ENCODE measurements at places on chromosomes 5 and 9.
A peak's percentile ranks its signal among the peaks of the same experiment; 100 is the strongest.

DNA sequence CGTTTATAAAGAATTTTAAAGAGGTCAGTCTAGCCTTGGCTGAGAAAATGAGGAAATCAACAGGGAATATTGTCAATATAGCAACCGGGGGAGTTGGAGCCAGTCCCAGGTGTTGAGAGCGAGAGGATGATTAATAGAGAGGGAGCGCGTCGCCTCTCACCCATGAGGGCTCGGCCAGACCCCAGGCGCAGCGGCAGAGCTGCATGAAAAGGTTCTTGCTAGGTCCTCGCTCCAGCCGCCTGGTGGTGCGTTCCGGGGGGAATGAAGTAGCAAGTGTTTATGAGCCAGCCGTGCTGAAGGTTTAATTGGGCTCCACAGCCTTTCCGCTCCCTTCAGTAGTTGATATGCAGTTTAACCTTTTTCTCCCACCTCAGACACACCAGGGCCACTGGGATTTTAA lies 167.3 kb upstream of the IRX1 start:
- no peak for DNase-seq

GRCh38 chr5:131198625-131199024 lies 27.9 kb downstream of the LYRM7 start:
- peak; percentile 28 for DNase-seq

DNA sequence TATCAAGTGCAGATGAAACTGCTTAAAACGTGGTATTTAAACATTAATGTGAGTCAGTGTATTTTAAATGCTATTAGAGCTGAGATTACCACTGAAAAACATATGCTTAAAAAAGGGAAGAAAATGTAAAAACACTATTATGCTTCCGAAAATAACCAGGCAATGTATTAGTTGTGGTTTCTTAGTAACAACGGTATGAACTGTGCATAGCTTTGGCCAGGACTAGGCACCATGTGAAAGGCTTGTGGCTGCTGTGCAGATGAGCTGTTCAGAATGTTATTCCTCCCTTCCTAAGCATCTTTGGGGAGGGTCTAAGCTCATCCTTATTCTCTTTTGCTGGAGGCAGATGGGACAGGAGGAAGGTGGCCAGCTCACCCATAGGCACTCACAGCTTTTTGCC lies 84.9 kb downstream of the NTRK2 start:
- no peak for DNase-seq

GRCh38 chr5:138102454-138103318 lies 18.9 kb downstream of the WNT8A start:
- DNase-seq, result no peak

DNA sequence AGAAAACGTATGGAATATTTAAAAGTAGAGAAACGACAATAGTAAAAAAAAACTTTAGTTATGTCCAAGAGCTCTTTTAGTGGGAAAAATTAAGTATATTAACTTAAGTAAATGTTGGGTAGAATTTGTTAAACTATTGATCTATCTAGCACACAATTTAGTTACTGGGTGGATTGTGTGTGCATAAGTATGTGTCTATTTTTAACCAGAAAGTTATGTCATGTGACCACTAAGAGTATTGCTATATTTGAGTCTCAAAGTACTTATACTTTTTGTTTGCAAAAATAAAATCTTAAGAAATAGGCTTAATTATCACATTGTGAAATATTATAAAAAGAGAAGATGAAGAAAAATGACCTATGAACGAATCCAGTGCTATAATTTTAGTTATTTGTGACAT lies 56.8 kb downstream of the ADGRV1 start:
- no peak for DNase-seq

GRCh38 chr5:111697215-111697614 lies 59.8 kb downstream of the NREP start:
- no peak for DNase-seq

- no peak for DNase-seq
These were observed 16.2 kb downstream of the RALGDS start for GRCh38 chr9:133104718-133105460.

GRCh38 chr9:72354704-72355103 lies 10.3 kb downstream of the ZFAND5 start:
- no peak for DNase-seq

DNA sequence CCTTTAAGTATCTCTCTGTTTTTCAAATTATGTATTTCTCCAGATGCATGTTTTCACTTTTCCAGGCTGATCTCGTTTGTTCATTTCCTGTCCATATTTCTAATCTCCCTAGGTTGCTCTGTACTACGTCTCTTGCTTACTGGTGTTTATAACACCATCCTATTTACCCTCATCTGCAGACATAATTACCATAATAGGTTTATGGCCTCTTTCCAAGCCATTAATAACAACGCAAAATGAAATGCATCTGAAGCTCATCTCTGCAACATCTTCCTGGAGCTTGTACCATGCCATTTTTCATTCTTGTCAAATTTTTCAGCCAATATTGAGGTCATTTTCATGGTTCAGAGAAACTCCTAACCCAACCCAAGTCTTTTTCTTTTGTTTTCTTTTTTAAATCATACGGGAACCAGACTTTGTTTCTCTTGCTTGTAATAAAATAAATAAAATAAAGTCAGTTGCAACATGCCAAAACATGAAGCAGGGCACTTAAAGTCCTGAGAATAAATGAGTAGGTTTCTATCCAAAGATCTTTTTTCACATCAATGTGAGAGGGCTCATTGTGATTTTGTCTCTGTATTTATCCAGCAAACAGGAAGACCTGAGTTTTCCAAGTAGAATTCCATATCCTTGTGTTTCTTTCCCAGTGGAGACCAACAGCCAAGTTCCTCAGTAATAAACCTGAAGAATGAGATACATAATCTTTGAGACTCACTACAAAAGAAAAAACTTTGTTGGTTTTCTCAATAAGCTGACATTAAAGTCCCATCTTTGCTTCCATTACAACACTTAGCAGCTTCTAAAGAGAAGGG lies 37.0 kb downstream of the DPYSL3 start:
- DNase-seq, result no peak

- no peak for DNase-seq
These were observed 88.4 kb downstream of the CAMSAP1 start for GRCh38 chr9:135818718-135819475.

DNA sequence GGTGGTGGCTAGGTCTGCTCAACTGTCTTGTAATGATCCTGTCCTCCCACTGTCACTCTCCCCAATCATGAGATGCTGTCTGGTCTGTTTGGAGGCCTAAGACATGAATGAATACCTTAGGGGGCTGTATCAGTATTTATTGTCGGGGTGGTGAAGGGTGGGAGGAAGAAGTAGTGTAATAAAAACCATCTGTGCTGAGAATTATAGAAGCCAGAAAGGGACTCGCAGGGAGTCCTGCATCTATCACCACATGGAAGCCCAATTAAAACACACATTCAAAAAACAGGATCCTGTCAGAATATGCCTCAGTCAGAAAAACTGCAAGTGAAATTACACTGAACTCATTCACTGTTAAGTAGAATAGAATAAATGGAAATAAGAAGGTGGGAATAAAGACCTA lies 1134.3 kb upstream of the C9orf72 start:
- no peak for DNase-seq

DNA sequence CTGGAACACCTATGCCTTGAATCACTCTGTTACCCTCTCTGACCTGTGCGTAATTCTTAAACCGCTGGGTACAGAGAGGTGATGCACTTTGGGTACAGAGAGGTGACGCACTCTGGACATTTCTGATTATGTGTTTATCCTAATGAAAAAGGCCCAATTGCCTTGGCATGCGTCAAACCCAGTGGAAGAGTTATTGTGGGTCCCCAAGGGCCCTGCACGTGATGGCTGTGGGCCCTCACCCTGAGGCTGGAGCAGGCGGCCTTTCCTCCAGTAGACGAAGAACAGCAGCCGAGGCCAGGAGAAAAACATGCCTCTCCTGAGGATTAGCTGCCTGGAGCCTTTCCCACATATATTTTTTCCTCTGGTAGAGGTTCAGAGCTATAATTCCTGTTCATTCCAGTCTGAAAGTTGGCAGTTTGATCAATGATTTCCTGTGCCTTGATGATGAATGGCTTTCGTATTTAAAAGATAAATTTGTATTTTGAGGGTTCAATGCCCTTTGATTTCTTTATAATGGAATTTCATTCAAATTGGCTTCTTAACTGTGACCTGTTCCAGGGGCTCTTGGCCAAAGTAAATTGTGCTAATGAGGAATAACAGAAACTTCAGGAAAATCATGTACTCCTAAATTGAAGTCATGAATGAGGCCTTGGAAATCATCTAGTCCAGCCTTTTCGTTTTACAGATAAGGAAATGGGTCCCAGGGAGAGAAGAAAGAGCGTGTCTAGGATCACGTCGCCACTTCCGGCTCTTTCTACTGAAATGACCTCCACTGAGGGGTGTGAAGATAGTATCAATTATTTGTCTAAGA lies 22.8 kb downstream of the ACER2 start:
- DNase-seq, result peak; percentile 3

- DNase-seq, result no peak
These were observed 2.7 kb downstream of the TERT start for GRCh38 chr5:1292139-1292538.

- no peak for DNase-seq
These were observed 21.0 kb downstream of the EXOC3 start for GRCh38 chr5:463952-464351.

DNA sequence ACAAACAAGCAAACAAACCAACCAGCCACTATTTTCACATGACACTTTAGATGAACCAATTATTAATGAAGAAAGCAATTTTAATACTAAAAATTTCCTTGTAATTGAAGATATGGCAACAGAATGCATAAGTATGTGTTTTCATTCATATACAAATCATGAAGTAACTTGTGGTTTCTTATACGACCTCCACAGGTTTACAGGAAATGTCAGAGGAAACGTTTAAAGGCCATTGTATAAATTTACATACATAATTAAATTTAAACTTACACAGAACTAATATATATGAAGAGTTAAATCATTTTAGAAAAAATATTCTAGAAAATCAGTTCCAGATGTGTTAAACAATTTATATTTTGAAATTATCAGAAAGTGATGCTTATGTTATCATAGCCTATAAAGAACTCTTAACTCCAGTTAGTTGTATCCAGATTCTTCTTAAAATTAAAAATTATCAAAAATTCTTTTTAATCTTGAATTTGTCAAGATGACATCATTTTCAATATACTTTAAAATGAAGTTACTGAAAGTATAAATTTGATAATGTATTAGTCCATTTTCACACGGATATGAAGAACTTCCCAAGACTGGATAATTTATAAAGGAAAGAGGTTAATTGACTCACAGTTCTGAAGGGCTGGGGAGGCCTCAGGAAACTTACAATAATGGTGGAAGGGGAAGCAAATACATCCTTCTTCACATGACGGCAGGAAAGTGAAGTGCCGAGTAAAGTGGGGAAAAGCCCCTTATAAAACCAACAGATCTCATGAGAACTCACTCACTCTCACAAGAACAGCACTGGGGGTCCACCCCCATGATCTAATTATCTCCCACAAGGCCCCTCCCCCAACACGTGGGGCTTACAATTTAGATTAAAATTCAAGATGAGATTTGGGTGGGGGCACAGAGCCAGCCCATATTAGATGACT lies 192.0 kb downstream of the PIK3R1 start:
- DNase-seq, result no peak

DNA sequence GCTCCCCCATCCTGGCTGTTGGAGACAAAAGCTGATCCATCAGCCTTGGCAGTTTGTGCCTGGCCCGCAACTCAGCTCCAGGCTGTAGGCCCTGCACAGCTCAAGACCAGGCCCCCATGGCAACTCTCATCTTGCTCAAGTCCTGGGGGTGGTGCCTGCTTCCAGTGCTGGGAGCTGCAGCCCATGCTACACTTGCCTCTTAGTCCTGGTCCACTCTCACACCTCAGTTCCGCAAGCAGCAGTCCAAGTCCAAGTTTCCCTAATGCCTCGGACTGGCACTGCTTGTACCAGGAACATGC lies 14.2 kb downstream of the AHRR start:
- DNase-seq, result no peak

DNA sequence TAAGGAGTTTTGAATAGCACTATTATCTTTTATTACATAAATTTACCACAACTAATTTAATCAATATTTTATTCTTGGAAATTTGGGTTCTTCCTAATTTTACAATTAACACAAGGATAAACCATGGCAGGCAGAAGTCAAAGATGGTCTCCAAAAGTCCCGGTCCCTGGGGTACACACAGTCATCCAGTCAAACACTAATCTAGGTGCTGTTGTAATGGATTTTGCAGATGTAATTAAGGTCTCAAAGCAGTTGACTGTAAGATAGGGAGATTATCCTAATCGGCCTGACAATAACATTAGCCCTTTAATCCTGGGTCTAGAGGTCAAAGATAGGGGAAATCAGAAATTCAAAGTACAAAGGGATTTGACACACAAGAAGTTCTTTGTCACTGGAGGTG lies 57.5 kb upstream of the HTR1A start:
- DNase-seq, result no peak

DNA sequence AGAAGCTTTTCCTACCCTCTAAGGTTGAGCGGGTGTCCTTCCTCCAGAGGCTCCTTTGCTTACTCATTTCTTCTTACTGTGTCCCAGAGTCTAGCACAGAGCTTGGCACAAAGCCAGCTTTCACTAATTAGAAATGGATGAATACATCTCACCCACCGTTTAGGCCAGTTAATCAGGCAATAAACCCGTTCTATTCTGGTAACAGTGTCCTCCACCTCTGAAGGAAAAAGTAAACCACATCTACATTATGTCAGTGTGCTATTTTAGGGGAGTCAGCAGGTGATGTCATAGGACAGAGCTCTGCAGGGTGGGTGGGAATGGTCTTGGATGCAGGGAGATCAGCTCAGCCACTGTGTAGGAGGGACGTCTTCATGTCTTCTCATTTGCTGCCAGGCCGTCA lies 109.2 kb downstream of the OSTF1 start:
- DNase-seq, result no peak

- DNase-seq, result no peak
These were observed 122.6 kb upstream of the SLC25A48 start for GRCh38 chr5:135711911-135712310.

- DNase-seq, result no peak
These were observed 23.7 kb upstream of the OTULINL start for GRCh38 chr5:14557791-14558415.

DNA sequence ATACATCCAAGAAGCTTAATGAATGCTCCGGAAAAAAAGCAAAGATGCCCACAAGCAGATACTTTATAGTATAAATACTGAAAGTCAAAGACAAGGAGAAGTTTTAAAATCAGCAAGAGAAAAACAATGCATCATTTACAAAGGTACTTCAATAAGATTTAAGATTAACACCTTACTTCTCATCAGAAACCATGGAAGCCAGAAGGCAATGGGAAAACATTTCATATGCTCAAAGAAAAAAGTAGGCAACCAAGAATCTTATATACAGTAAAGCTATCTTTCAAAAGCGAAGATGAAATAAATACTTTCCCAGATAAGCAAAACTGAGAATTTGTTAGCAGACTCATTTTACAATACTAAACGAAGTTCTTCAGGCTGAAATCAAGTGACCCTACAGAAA lies 51.1 kb downstream of the ABHD17B start:
- DNase-seq, result no peak

- DNase-seq, result no peak
These were observed 31.9 kb upstream of the BOD1 start for GRCh38 chr5:173648308-173648866.

- DNase-seq, result no peak
These were observed 179.9 kb downstream of the ATPSCKMT start for GRCh38 chr5:10069637-10070313.

- peak; percentile 89 for DNase-seq
These were observed 47.9 kb downstream of the DEPDC1B start for GRCh38 chr5:60651872-60652620.

GRCh38 chr5:91123901-91124300 lies 259.2 kb downstream of the ARRDC3 start:
- DNase-seq, result no peak

GRCh38 chr9:90770182-90770738 lies 31.4 kb upstream of the SYK start:
- DNase-seq, result no peak

- no peak for DNase-seq
These were observed 34.8 kb upstream of the SHC3 start for GRCh38 chr9:89213396-89213880.
